Sigmoid colon (tissue), 7 donors: ENCODE measurements at places on chromosomes 13 and 19. TPM values are rescaled to one million over a fixed set of nuclear protein-coding genes. Genes with fewer than 3 reads are reported as not detected.

The LILRB2 gene
- 3.6 TPM for total RNA-seq

The ZNF44 gene
- total RNA-seq = 12.7 TPM

- H3K4me3 ChIP-seq = no peak overlapping the region
- H3K27me3 ChIP-seq = no peaks in the 10 kb centered on the region
- no peaks in the 10 kb centered on the region for H3K36me3 ChIP-seq
- H3K27ac ChIP-seq = no peak overlapping the region
- no peaks in the 10 kb centered on the region for H3K4me1 ChIP-seq
Measured at GRCh38 chr19:56900573-56901097, 60.1 kb upstream of the PEG3 start.

GRCh38 chr19:1408300-1409203 lies 1.2 kb downstream of the DAZAP1 start:
- H3K36me3 ChIP-seq = no peaks in the 10 kb centered on the region
- peak; percentile 77 for DNase-seq
- H3K4me1 ChIP-seq = peaks cover 49% of the 10 kb centered on the region
- peak overlapping the region; percentile 95 for H3K27ac ChIP-seq
- no peaks in the 10 kb centered on the region for H3K27me3 ChIP-seq
- peak overlapping the region; percentile 99 for H3K4me3 ChIP-seq

DNA sequence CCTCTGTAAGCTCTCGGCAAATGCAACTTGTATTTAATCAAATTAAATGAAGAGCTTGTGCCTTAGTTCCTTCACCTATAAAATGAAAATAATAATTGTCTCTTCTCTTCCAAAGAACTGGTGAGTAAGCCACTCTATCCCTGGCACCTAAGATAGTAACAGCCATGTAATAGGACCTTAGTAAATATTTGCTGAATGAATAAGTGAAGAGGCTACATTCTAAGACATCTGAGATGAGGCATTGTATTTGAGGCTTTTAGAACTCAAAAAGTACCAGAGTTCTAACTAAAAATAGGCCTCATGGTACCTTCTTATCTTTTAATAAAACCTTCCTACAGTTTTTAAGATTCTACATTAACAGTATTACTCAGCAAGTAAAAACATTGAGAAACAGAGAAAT lies 17.3 kb upstream of the DCLK1 start:
- H3K4me1 ChIP-seq = no peaks in the 10 kb centered on the region
- no peak overlapping the region for H3K4me3 ChIP-seq
- no peak for DNase-seq
- no peaks in the 10 kb centered on the region for H3K27me3 ChIP-seq

GRCh38 chr19:13764821-13765394 lies 586 bp downstream of the MRI1 start:
- H3K27ac ChIP-seq = peak overlapping the region; percentile 80
- no peaks in the 10 kb centered on the region for H3K27me3 ChIP-seq
- no peak for DNase-seq
- peak overlapping the region; percentile 56 for H3K4me3 ChIP-seq
- peaks cover 42% of the 10 kb centered on the region for H3K36me3 ChIP-seq

GRCh38 chr13:21638319-21639282 lies 32.3 kb upstream of the FGF9 start:
- no peaks in the 10 kb centered on the region for H3K4me1 ChIP-seq
- no peak for DNase-seq
- no peak overlapping the region for H3K27ac ChIP-seq
- H3K4me3 ChIP-seq = no peak overlapping the region
- no peaks in the 10 kb centered on the region for H3K36me3 ChIP-seq

- no peaks in the 10 kb centered on the region for H3K36me3 ChIP-seq
- DNase-seq = no peak
- H3K27me3 ChIP-seq = no peaks in the 10 kb centered on the region
- no peak overlapping the region for H3K27ac ChIP-seq
Measured at GRCh38 chr13:35479706-35480105, 3.2 kb upstream of the MAB21L1 start.

The MBD3L3 gene
- not detected for total RNA-seq

DNA sequence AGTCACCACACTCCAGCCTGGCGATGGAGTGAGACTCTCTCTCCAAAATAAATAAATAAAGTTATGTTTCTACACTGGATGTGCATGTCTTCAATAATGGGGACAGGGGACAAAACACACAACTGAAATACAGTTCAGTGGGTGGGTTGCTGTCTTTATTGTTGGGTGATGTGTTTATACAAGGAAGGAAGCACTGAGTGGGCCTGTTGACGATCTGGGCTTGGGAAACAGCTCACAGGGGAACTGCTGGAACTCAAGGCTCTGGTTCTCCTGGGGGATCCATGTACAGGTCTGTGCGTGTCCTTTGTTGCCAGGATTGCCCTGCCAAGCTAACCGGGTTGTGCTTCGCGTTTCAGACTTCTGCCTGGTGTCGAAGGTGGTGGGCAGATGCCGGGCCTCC lies 18.9 kb downstream of the SPINT2 start:
- no peak overlapping the region for H3K4me3 ChIP-seq
- H3K36me3 ChIP-seq = no peaks in the 10 kb centered on the region
- no peaks in the 10 kb centered on the region for H3K27me3 ChIP-seq
- H3K27ac ChIP-seq = no peak overlapping the region
- no peak for DNase-seq
- peaks cover 19% of the 10 kb centered on the region for H3K4me1 ChIP-seq

GRCh38 chr19:55113570-55114039 lies 3.8 kb downstream of the PPP1R12C start:
- DNase-seq = peak; percentile 99
- H3K27ac ChIP-seq = peak overlapping the region; percentile 97
- H3K27me3 ChIP-seq = no peaks in the 10 kb centered on the region
- H3K36me3 ChIP-seq = peaks cover 10% of the 10 kb centered on the region
- H3K4me1 ChIP-seq = no peaks in the 10 kb centered on the region

- H3K4me1 ChIP-seq = no peaks in the 10 kb centered on the region
- H3K27ac ChIP-seq = no peak overlapping the region
- DNase-seq = no peak
- no peak overlapping the region for H3K4me3 ChIP-seq
- no peaks in the 10 kb centered on the region for H3K36me3 ChIP-seq
Measured at GRCh38 chr13:109547942-109548341, 238.4 kb downstream of the IRS2 start.
